ENCODE measurements at places on chromosomes 12 and 14. TPM values are rescaled to one million over a fixed set of nuclear protein-coding genes. Genes with fewer than 3 reads are reported as not detected.

Gene B3GNT4
- 0.22 TPM for polyA plus RNA-seq

Gene RND1
- 0.90 TPM for polyA plus RNA-seq

Gene GPR84
- not detected for polyA plus RNA-seq

Gene RIC8B
- polyA plus RNA-seq = 10.2 TPM

- no peak for DNase-seq
Measured at GRCh38 chr12:4003576-4003975, 130.4 kb upstream of the PARP11 start.

- DNase-seq = no peak
Measured at GRCh38 chr12:104888481-104888880, 69.6 kb downstream of the SLC41A2 start.

DNA sequence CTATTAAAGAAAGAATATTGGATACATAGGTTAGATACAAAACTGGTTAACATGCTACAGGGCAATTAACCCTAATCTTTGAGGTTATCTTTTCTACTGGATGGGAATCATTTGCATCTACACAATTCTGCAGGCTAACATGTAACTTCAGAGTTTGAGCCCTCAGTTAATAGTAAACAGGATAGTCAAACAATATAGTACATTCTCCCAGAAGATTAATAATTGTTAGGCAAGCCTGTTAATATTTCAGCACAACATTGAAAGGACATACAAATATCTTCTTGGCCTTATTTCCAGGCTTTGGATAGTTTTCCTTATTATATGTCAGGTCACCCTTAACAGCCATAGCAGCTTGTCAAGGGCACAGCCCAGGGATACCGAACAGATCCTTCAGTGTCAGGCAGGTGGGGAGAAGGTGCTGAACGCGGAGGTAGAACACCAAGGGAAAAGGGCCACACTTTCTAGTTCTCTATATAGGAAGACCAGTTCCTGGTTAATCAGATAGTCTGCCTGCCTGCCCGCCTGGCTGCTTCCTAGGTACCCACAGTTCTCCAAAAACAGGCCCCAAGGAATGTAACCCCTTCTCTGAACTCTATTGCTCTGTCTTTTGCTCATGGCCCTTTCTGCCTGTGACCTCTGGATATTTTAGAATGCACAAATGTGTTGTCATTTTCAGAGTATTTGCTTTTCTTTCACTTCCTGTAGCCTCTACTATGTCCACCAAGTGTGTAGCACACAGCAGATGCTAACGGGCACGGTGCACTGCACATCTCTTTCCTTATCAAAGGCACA is 256.0 kb downstream of the PCNX1 start:
- no peak for DNase-seq

GRCh38 chr14:75170772-75171171 is 5.6 kb downstream of the TMED10 start:
- no peak for DNase-seq

DNA sequence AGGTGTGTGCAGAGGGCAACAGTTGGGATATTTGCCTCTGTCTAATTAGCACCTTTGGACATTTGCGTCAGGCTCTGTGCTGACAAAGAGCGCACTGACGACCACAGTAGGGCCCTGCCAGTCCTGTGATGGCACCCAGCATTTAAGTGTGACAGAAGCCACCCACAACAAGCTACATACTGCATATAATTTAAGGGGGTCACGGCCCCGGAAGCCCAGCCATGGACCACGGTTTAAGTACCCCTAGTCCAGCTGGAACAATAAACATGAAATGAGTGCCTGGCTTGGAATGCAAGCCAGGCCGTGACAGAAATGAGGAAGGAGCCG is 16.8 kb upstream of the DYNC1H1 start:
- peak; percentile 10 for DNase-seq

DNA sequence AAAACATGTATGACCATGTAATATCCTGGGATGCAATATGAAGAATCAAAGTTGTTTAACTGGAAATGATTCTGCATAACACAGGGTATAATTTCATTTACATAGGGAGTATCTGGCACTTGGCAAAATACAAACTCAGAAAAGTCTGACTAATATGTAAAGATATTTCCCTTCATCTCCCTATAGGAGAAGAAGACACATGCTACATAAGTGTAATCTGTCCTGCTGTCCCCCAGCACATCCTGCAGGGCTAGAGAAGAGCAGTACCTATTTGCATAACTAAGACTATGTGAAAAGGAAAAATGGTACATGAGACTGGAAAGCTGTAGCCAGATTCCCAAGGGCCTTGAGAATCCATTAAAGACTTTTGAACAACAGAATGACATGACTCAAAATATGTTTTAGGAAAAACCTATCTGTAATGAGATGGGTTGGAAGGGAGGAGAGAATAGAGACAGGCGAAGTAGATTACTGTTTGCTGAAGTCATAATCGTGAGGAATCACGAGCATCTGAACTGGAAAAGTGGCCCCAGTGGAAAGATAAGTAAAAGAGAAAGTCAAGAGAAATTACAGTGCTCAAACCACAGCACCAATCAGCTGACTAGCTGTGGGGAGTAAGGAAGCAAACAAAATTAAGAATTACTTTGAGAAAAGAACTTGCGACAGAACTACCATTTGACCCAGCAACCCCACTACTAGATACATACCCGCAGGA is 155.1 kb upstream of the HMGA2 start:
- no peak for DNase-seq

DNA sequence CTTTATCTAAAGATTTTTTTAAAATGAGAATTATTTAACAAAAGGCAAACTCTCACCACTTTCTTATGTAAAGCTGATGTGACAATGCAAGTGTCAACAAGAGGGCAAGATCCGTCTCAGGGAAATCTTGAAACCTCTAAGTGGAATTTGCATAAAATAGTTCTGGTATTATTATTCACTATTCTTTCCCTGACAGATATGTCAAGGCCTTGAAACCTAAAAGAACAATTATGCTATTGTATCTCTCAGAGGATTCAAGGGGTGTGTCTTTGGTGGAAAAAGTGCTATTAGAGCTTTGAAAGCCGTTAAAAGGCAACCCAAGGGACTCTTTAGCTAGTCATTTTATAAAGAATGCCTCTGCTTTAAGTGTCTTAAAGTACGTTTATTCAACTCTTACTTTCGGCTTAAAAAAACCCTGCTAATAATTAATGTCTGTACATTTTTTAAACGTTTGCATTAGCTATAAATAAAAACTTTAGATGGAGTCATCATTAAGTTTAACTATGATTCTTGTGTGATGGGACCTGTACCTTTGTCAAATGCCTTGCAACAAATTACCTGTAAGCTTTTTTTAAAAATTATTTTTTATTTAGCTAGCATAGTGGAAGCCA is 585.5 kb downstream of the VRK1 start:
- no peak for DNase-seq

DNA sequence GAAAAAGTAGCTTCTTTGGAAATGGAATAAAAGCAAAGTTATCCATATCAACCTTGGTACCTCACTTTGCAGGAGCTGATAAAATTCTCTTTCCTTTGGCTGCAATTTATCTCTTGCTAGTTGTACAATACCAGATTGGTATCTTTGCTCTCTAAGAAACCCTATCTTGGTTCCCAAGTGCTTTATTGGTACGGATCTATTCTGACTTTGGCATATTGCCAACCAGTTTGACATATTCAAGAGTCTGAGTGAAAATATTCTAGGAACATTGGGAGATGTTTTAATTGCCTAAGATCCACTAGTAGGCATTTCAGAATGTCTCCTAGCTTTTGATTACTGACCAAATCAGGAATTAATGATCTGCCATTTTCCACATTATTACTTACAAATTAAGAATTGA is 167.2 kb upstream of the ATP2B1 start:
- DNase-seq = no peak
